ENCODE measurements at places on chromosomes 12 and 14.

DNA sequence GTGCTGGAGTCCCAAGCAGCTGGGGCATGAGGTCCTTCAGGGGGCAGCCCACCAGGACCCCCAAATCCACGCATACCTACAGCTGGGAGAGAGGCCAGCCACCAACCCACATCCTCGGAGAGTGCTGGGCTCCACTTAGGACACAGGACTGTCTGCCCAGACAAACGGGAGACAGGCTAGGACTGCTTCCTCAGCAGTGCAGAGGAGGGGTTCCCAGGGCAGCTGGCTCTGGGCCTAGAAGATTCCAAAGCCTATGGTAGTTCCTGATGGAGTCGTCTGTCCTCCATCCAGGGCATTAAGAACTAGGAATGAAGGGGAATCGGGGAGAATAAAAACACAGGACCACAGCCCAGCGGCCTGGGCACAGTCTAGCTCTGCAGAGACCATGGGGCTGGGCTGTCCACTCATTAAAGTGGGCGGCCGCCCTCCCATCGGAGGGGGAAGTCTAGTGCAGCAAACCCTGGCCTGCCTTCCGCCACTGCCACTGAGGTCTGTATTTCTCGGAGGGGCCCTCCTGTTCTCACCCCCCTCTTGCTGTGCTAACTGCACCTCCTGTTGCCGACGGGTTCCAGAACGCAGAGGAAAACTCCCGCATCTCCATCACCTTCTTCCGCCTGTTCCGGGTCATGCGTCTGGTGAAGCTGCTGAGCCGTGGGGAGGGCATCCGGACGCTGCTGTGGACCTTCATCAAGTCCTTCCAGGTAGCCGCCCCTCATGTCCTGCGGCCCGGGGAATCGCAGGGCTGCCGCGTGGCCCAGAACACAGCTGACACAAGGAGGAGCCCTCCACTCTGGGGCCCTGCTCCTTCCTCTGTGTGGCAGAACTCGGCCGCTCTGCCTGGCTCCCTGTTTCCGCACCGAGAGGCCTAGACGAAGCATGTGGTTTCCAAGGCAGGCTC, 143.5 kb upstream of the FKBP4 start:
- no peak for DNase-seq

- DNase-seq = peak; percentile 82
Measured at GRCh38 chr12:76025601-76026575, 5.7 kb downstream of the PHLDA1 start.

DNA sequence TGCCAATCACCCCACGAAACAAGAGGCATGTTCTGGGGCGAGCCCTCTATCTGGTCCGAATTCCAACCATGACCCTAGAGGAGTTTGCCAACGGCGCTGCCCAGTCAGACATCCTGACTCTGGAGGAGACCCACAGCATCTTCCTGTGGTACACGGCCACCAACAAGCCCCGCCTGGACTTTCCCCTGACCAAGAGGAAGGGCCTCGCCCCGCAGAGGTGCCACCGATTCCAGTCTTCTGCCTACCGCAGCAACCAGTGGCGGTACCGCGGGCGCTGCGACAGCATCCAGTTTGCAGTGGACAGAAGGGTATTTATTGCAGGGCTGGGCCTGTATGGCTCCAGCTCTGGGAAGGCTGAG, 1.7 kb downstream of the BTBD6 start:
- no peak for DNase-seq

DNA sequence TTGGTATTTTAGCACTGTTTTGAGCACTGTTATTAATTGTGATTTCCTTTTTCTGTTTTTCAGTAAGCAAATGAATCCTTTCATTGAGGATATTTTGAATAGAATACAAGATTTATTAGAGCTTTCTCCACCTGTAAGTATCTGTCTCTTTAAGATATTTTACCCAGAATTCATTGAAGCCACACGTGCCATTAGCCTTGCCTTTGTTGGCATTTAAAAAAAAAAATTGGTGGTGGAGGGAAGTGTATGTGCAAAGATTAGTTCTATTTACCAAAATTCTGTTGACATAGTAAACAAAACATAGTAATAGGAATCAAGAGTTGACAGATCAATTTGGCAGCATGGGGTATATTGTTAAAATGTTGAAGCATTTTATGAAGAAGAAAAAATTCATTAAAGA, 23.8 kb downstream of the XPOT start:
- DNase-seq = no peak

GRCh38 chr12:5434647-5435560, 3.0 kb downstream of the NTF3 start:
- no peak for DNase-seq

- no peak for DNase-seq
Measured at GRCh38 chr14:104096751-104097700, 11.5 kb downstream of the ASPG start.

DNA sequence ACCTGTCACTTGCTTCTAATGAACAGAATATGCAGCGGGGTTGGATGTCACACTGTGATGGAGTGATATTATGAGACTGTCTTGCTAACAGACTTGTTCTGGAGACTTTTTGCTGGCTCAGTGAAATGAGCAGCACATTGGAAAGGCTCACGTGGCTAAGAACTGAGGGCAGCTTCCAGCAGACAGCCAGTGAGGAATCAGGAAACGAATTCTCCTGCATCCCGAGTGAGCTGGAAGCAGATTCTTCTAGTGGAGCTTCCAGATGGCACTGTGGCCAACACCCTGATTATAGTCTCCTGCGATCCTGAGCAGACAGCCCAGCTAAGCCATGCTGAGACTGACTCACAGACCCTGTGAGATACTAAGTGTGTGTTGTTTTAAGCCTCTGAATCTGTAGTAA, 16.1 kb upstream of the TSPAN9 start:
- DNase-seq = peak; percentile 68

- no peak for DNase-seq
Measured at GRCh38 chr14:102819176-102819628, 42.0 kb downstream of the TRAF3 start.

GRCh38 chr12:8032242-8033152, at the start of gene FOXJ2:
Gene FOXJ2 (plus strand): TSS chr12:8032716. CDS start chr12:8039833, 7,117 bp downstream.
- DNase-seq = peak; percentile 56

GRCh38 chr12:84131076-84131475, 781.5 kb downstream of the SLC6A15 start:
- peak; percentile 86 for DNase-seq

DNA sequence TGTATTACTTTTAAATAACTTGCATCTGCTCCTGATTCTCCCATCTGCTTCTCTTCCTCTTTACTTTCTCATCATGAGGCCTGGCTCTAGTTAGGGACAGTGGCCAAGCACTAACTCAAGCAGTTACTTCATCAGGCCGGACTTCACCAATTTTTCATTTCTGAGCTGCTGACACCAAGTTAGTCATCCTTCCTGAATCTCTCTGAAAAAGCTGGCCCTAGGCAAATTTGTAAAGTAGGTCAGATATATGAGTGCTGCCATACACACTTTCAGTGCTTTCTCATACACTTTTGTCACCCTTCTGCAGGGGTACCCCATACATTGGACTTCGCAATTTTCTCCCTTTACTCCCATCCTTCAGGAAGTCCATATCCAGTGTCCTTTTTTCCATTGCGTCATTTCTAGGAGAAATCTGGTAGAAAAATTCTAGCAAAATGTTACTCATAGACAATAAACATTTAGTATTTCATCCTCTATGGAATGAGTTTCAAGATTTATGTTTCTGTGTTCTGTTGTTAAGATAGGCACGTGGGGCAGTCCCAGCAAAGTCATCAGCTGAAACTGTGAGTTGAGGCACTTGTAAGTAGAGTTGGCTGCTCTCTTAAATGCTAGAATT, 276.8 kb upstream of the TMPO start:
- peak; percentile 90 for DNase-seq
